ENCODE measurements at places on chromosomes 2 and 18.

DNA sequence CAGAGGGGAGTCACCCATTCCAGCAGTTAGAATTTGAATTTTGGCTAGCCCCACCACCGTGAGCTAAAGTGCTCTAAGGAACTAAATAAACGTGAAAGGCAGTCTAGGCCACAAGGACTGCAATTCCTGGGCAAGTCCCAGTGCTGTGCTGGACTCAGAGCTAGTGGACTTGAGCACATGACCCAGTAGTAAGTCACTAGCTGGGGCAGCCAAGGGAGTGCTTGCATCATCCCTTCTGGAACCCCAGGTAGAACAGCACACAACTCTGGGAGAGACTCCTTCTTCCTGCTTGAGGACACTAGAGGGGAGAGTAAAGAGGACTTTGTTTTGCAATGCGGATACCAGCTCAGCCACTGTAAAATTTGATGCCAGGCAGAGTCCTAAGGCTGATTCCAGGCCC is 672.2 kb downstream of the CPS1 start:
- DNase-seq = no peak

DNA sequence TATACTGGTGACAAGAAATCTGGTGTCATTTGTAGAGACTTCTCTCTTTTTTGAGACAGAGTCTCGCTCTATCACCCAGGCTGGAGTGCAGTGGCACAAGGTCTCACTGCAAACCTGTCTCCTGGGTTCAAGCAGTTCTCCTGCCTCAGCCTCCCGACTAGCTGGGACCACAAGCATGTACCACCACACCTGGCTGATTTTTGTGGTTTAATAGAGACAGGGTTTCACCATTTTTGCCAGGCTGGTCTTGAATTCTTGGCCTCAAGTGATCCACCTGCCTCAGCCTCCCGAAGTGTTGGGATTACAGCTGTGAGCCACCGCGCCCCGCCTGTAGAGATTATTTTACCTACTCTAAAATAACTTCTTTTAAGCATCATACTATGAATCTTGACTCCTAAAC is 6.5 kb downstream of the HNRNPLL start:
- no peak for DNase-seq

GRCh38 chr18:63025251-63026090 is 294.1 kb downstream of the BCL2 start:
- peak; percentile 9 for DNase-seq

DNA sequence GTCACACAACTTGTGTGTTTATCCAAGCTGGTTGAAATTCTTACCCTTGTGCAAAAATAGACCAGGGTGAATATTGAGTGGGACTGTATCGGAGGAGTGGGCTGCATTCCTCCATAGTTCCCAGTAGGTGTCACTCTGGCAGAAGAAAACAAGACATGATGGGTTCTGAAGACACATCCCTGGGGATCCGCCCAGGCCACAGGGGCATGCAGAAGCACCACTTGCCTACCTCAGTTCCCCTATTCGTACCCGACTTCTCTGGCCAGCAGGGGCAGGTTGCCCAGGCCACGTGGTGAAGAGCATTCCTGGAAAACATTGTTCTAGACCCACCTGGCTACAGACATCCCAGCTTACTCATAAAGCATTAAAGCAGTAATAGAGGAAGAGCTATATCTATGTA is 168.2 kb downstream of the FAM210A start:
- DNase-seq = peak; percentile 32

DNA sequence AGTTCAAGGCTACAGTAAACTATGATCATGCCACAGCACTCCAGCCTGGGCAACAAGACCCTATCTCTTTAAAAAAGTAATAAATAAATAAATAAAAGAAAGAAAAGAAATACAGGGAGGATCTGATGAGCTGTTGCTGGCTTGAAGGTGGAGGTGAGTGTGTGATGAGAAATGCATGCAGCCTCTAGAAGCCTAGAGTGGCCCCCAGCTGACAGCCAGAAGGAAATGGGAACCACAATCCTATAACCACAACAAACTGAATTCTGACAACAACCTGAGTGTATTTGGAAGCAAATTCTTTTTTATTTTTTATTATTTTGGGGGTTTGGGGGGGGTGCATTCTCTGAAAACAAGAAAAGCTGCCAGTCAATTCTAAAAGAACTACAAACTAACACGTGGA is 14.6 kb downstream of the NOL10 start:
- no peak for DNase-seq

- DNase-seq = no peak
Measured at GRCh38 chr2:24657818-24658217, 135.4 kb downstream of the PTRHD1 start.

DNA sequence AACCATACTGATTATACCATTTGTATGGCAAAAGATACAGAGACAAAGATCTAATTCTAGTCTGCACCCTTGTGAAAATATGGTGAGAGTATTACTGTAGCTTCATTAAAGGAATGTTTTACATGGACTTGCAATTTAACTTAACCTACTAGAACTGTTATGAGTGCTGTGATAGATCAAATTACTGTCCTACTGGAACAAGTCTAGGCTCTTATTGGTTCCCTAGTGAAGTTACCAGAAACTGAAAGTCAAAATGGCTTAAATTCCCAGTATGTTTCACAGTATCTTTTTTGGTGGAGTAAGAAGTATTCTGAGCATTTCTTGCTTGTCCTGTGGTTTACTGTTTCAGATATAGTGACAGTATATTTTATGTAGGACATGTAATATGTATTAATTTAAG is 3.8 kb upstream of the TBR1 start:
- DNase-seq = peak; percentile 66
